Upper lobe of right lung (tissue), 1 donor: ENCODE measurements at places on chromosomes 2 and 18. TPM values are rescaled to one million over a fixed set of nuclear protein-coding genes. Genes with fewer than 3 reads are reported as not detected.

DNA sequence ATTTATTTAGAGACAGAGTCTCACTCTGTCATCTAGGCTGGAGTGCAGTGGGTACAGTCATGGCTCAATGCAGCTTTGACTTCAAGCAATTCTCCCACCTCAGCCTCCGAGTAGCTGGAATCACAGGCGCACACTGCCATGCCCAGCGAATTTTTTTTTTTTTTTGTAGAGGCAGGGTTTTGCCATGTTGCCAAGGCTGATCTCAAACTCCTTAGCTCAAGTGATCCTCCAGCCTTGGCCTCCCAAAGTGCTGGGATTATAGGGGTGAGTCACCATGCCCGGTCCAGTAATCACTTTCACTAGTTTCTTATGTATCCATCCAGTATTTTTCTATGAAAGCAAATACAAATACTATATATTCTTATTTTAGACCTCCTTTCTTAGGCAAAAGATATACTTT is 24.0 kb downstream of the PRKAG3 start:
- DNase-seq = no peak

GRCh38 chr2:10537522-10538199 is 89.5 kb upstream of the ODC1 start:
- no peak for DNase-seq

GRCh38 chr18:58051765-58052460 is 7.9 kb downstream of the NEDD4L start:
- no peak for DNase-seq

- DNase-seq = no peak
Observed at GRCh38 chr2:50649626-50650402, 382.1 kb downstream of the NRXN1 start.

DNA sequence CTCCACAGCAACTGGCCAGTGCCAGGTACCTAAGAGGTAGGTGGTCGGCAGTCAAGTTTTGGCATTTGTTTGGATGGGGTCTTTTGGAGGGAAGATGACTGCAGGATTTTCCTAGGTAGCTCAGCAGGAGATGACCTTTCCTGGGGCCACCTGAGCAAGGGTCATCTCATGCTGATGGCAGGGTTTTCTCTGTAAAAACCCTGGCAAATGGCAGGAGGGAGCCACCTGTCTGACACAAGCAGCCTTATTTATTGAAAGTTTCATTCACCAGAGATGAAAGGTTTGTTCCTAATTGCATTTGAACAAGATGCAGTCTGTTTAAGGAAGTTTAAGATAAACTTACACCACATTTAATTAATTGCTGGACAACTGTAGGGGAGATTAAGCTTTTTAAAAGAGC is 31.6 kb upstream of the ACAA2 start:
- no peak for DNase-seq

DNA sequence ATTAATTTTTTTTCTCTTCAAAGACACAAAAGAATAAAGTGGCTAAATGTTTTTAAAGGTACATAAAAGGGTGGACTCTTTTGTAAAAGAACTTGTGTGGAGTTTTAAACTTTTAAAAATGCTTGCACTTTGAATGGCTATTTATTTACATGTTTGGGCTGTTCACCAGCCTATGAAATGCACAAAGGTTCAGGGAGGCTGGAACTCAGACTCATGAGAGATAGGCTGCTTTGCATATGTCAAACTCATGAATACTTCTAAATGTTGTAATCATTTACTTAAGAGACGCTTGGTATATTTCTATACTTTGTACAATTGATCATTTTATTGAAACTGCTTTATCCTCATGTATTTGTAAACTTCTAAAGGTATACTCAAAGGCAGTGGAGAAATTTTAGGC is 79.9 kb downstream of the ZEB2 start:
- no peak for DNase-seq

DNA sequence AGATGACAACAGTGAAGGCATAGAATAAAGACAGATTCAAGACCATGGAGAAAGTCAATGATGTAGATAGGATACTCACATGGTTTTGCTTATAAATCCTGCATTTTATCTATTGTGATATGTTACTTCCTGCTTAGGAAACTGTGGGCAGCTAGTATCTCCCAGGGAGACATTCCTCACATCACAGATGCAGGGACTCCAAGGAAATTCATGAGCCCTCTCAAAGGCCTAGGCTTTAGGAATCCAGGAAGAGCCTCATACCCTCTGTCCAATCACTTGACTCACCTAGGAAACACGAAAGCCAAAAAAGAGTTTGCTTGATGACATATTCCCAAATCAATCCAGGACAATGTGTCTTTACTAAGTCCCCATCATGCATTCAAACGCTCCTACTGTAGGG is 247.8 kb upstream of the KLHL29 start:
- DNase-seq = no peak

GRCh38 chr2:125596612-125597011 is 1059.3 kb upstream of the GYPC start:
- DNase-seq = no peak

DNA sequence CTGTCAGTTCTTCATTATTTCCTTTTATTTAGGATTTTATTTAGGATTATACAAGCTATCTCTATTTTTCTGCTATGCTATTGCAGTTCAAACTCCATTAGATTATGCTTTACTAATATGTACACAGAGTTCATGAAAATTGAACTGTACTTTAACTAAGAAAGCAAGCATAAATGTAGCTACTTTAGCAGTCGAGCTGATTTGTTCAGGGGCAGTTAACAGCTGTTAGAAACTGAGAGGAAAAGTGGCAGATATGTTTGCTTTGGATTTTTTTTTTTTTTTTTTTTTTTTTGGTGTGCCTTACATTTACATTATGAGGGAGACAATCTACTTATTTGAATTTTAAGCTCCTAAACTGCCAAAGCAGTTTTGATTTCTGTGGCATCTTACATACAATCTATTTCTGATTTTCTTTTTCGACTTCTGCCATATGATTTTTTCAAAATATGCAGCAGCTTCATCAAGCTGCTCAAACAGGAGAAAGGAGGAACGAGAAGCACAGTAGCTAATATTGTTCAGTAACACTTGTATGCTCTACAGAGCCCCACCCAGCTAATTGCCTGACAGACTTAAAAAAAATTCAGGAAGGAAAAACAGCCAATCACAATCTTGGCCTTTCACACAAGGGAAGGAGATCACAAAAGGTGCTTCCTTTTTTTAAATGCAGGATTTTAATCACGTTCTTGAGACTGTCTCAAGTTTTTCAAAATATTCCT is 233.4 kb upstream of the SIX3 start:
- DNase-seq = no peak

- no peak for DNase-seq
Observed at GRCh38 chr2:200423541-200423940, 86.3 kb downstream of the KCTD18 start.

GRCh38 chr2:174039551-174040416 is 74.6 kb upstream of the SP3 start:
- DNase-seq = peak; percentile 88

GRCh38 chr2:62415518-62415917 is 90.5 kb downstream of the TMEM17 start:
- DNase-seq = no peak

- no peak for DNase-seq
Observed at GRCh38 chr2:22340716-22341115, 1044.3 kb upstream of the KLHL29 start.

- no peak for DNase-seq
Observed at GRCh38 chr2:237236188-237236587, 150.5 kb downstream of the COPS8 start.

DNA sequence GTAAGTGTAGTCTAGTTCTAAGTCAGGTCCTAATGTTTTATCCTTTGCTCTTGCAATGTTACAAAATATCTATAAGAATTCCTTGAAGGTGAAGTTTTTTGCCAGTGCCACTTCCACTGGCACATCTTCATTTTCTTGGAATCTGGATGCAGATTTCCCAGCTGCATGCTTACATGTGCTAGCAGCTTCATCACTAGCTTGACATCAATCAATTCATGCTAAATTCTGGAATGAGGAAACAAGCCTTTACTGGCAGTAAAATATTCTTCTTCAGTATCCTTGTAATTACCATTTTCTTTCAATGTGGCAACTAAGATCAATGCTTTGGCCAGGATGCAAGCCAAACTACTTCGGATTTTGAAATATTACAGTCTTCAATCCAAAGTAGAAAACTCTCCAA is 200.6 kb upstream of the SIX2 start:
- DNase-seq = no peak

DNA sequence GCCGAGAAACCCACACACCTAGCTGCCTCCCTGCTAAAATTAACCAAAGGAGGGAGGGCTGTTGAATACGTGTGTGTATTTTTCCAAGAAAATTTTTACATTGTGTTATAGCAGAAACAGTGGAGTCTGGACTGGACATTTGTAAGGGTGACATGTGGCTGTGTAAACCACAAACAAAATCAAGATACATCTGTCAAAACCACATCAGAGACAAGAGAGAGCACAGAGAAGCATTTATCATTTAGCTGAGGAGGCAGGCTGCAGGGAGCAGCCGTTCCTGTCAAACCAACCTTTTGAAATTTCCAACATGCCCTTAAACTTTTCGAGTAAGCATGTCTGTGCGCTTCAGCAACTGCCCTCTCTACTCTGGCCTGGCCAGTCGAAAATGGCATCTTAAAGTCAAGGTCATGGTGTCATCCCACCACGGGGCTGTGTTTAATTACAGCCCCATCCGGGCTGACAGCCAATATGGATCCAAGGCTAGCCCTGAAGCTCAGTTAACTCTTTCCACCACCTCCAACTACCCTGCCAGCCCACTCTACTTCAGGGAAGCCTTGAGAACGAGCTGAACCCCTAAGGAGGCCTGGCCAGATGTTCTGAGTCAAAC is 8.4 kb downstream of the BCL11A start:
- DNase-seq = no peak

DNA sequence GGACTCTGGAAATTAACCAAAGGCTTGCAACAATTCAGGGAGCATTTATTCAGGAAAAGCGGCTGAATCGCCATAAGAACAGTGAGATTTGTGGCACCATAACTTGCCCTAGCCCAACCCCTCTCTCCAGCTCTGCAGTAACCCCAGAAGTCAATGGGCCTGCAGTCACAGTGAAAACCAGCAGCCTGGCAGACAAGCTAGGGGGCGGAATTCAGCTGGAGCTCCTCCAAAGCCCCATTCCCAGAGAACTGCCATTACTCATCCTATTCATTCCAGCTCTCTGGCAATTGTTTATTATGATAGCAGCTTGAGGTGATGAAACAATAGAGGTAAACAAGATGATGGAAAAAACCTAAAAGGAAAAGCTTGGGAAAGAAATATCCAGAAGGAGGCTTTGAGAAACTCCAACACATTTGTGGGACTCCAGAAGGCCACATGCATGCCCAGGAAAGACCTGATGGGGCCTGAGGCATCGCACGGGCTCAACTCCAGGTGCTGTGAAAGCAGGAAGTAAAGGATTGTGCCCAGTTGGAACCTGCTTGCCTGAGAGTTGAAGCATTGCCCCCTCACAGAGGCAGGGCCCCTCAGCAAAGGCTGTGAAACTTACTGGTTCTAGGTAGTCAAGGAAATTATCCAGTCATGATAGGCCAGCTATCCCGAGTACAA is 126.7 kb downstream of the TWIST2 start:
- no peak for DNase-seq

- DNase-seq = no peak
Observed at GRCh38 chr2:98004613-98005012, 8.9 kb upstream of the TMEM131 start.

DNA sequence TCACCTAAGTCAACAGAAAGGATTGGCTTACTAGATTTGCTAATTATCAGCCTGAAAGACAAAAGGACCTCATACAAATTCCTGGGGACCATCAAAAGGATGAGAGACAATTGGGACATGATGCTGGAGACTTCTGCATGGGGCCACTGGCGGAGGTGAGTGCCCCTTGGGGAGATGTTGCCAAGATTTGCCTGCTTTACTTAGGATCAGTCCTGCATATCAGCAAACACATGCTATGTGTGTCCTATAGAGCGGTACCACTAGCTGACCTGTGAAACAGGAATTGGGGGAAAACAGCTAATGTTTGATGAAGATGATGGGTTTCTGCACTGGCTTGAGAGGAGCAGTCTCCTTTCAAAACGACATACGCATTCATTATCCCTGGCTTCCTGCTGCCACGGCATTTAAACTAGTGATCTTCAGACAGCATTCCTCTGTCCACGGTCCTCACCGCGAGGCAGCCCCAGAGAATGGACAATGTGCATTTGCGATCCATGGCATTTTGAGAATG is 104.2 kb downstream of the TGIF1 start:
- DNase-seq = no peak

DNA sequence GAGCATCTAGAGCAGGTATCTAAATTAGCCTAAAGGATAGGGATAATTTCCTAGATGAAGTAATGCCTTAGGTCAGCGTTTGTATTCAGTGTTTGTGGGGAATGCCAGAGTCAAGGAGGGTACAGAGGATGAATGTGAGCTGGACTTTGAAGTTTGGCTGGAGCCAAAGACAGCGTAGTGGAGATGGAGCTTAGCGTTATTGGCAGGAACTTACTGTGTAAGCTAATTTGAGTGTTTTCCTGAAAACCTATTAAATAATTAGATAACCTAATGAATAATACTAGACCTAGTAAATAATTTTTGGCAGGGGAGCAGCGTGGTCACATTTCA is 4.2 kb downstream of the RNF138 start:
- DNase-seq = no peak

DNA sequence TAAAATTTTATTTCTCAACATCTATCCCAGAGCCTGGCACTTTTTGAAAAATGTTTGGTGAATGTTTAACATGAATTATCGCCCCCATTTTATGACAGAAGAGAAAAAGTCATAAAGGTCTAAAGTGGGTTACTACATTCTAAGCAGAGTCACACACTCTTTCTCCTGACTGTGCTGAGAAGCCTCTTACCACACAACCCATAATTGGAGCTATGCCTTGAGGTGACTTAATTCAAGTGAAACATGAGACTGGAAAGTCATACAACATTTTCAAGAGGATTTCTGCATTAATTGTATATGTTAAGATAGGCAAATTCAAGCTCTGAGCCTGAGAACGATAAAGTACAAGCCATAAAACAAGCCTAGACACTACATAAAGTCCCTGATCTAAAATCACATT is 3.1 kb upstream of the DSEL start:
- DNase-seq = no peak

DNA sequence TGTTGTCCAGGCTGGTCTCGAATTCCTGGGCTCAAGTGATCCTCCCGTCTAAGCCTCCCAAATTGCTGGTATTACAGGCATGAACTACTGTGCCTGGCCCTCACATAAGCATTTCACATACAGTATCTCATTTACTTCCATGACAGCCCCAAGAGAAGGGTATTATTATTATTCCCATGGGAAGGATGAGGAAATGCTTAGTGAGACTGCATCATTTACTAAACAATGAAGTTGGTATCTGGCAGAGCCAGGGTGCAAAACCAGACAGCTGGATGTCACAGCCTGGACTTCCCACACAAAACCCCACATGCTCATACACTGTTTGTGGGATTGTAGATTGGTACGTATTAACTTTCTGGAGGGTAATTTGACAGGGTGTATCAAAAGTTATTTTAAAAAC is 29.9 kb downstream of the DAPL1 start:
- DNase-seq = no peak

The EIF2B4 gene
- total RNA-seq = 35.0 TPM

The NEDD4L gene
- 192 TPM for total RNA-seq

The RIT2 gene
- not detected for total RNA-seq

The PSMA8 gene
- not detected for total RNA-seq

The SPDYA gene
- total RNA-seq = 1.5 TPM

The SF3B6 gene
- 55.2 TPM for total RNA-seq

The RAB12 gene
- total RNA-seq = 48.6 TPM

The C2orf72 gene
- 1.5 TPM for total RNA-seq

The GNAL gene
- total RNA-seq = 4.3 TPM

The TMEM17 gene
- 2.0 TPM for total RNA-seq
